ENCODE measurements at places on chromosomes 4 and X.
A peak's percentile ranks its signal among the peaks of the same experiment; 100 is the strongest.

GRCh38 chrX:3541336-3541735 is 172.1 kb downstream of the PRKX start:
- DNase-seq, result no peak

DNA sequence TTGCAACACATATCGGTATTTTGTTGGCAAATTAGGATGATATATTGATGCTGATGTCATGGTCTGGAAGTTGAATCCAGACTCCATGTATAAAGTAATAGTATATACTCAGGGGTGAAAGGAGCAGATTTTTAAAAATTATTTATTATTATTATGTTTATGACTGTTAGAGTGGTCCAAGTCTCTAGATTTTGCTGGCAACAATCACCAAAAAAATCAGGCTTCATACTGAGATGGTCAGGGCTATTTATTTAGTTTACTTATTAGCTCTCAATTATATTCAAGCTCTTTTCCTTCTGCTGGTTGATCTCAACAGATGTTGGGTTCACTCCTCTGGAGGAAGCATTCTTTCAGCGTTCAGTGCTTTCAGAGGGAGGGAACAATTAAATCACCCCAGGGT is 73.9 kb upstream of the VCX3B start:
- DNase-seq, result no peak

DNA sequence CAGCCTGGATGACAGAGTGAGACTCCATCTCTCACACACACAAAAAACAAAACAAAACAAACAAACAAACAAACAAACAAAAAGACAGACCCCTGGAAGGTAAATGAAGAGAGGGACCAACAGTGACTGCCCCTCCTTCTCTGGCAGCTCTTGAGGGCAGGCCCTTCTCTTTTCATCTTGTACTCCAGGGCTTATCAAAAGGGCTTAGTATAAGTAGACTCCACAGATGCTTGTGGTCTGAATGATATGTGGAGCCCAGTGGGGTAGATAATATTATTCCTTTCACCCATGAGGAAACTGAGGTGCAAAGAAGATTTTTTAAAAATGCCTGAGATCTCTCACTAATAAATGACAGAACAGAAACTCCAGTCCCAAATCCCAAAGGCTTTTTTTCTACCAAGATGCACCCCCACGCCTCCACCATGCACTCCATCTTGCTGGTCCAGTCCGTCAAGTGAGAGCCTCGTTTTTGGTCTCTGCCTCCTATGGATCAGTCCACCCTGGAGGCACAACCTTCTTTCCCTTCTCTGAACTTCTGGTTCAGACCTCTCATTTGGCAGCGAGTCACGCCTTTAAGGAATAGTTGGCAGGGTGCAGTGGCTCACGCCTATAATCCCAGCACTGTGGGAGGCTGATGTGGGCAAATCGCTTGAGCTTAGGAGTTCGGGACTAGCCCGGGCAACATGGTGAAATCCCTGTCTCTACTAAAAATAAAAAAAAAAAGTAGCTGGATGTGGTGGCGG is 17.0 kb upstream of the CHRNA9 start:
- no peak for DNase-seq

GRCh38 chr4:123480706-123481418 is 84.3 kb downstream of the SPRY1 start:
- no peak for DNase-seq

DNA sequence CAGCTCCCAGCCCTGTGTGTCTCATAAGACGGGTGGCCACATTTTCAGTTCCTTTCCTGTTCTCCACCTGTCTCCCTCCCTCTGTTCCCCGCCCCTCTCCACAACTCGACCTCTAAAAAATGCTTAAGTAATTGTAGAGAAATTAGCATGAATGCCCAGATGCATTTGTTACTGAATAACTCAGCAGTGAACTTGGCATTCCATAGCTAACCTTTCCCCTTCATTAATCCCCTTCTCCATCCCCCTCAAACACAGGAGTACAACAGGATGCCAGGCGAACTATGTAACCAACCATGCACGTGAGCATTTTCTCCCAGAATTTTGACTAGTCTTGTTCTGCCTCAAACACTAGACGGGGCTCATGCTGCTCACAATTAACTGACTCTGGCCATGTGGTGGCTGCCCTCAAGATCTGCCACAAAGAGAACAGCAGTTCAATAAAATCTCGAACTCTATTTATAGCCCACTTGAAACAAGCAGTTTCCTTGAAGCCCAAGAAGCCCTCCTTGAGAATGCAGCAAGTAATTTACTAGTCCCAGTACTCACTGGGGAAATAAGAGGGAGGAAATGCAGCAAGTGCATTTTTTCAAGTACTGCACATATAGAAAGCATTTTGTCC is 351.2 kb downstream of the ARHGAP24 start:
- DNase-seq, result peak; percentile 73

- DNase-seq, result no peak
Measured at GRCh38 chrX:10160211-10160610, 3.4 kb downstream of the CLCN4 start.

DNA sequence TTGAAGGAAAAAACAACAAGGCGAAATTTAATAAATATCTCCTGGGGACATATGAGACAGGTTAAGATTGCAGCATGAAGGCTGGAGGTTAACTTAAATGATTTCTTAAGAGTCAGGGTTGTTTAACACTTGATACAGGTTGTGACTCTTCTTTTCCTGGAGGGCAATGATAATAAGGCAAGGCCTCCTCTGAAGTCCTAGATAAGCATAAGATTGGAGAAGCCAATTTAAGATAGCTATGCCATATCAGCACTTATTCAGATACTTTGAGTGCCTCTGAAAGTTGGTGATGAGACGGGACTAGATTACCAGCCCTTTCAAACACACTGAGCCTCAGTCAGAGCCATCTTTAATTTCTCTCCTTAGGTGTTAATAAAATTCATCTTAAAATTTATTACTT is 350.8 kb downstream of the FBXO8 start:
- DNase-seq, result no peak

GRCh38 chr4:94339779-94340178 is 2.9 kb downstream of the HPGDS start:
- no peak for DNase-seq

DNA sequence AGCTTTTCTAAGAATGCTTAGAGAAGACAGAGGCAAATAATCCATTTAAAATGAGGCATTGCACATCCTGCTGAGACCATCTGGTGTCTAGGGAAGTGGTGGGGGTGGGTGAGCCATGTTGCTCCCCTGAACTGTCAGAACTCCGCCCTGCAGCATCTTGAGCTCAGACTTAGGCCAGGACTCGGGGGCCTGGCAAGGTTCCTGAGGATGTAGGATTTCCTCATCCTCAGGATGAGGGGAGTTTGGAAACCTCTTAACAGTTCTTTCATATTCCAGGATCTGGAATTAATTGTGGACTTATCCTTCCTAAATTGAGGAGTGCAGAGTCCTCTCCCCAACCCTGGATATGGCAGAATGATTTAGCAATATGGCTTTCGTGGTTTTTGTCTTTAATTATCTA is 6.6 kb downstream of the TLL1 start:
- no peak for DNase-seq

DNA sequence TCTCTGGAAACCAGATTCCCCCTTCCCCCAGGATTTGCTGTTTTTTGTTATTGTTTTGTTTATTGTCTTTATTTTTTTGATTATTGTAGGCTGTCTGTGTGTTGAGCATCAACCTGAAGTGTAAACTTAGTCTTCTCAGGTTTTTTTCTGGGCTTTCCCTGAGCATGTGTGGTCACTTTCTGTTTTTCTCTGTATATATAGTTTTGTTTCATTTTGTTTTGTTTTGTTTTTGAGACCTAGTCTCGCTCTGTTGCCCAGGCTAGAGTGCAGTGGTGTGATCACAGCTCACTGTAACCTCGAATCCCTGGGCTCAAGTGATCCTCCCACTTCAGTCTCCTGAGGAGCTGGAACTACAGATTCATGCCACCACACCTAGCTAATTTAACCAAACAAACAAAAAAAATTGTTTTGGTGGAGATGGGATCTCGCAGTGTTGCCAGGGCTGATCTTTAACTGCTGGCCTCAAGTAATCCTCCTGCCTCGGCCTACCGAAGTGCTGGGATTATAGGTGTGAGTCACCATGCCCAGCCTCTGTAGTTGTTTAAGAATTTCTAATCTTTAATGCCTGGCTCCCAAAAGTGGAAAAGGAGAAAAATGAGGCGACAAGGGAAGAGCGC is 9.1 kb downstream of the IL13RA1 start:
- DNase-seq, result no peak

DNA sequence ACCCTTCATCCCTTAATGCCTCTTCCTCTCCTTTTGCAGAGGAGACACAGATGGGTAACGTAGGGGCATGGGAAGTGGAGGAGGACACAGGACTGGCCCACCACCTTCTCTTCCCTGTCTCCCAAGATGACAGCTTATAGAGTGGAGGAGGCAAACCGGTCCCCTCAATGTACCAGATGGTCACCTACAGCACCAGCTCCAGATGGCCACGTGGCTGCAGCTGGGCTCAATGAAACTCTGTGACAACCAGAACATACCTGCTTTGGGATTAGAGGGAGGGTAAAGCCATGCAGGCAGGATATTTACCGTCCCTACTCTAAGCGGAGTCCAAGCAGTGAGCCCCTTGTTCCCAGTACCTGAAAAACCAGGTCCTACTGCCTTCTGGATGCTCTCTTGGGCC is 7.5 kb upstream of the KLHL15 start:
- no peak for DNase-seq

- no peak for DNase-seq
Measured at GRCh38 chr4:36218121-36218520, 26.2 kb downstream of the ARAP2 start.

GRCh38 chr4:39994406-39994805 is 16.7 kb upstream of the PDS5A start:
- DNase-seq, result no peak

DNA sequence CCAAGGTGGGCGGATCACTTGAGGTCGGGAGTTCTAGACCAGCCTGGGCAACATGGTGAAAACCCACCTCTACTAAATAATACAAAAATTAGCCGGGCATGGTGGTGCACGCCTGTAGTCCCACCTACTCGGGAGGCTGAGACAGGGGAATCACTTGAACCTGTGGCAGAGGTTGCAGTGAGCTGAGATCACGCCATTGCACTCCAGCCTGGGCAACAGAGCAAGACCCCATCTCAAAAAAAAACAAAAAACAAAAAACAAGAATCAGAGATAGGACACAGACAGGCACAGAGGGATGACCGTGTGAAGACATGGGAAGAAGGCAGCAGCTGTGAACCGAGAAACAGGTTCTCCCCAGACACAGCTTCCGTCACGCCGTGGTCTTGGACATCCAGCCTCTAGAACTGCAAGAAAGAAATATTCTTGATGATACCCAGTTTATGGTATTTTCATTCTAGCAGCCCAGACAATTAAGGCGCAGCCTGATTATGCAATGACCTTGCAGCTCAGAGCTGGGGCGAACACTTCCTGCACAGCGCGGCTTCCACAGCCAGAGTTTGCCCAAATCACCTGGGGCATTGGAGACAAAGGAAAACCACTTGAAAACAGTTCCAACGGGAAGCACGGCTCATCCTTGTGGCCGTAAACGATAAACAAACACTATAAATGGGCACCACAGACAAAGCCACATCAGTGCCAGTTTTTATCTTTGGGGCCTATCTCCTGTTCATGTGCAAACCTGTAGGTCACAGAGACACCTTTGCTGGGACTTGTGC is 4.2 kb upstream of the ARSD start:
- no peak for DNase-seq

DNA sequence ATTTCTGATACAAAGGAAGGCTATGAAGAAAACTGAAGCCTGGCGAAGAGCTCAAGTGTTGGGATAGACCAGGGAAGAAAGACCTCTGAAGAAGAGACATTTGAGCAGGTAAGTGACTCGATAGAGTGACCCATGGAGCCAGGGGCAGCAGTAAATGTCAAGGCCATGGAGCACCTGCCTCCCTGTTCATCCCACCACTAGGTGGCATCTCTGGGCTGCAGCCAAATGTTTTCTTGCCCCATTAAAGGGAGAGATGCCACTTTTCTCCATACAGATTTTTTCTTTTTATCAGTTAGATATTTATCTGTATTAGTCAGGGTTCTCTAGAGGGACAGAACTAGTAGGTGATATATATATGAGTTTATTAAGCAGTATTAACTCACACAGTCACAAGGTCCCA is 4.9 kb upstream of the ZNF81 start:
- peak; percentile 79 for DNase-seq

GRCh38 chr4:18291981-18292380 is 270.4 kb upstream of the LCORL start:
- DNase-seq, result no peak

DNA sequence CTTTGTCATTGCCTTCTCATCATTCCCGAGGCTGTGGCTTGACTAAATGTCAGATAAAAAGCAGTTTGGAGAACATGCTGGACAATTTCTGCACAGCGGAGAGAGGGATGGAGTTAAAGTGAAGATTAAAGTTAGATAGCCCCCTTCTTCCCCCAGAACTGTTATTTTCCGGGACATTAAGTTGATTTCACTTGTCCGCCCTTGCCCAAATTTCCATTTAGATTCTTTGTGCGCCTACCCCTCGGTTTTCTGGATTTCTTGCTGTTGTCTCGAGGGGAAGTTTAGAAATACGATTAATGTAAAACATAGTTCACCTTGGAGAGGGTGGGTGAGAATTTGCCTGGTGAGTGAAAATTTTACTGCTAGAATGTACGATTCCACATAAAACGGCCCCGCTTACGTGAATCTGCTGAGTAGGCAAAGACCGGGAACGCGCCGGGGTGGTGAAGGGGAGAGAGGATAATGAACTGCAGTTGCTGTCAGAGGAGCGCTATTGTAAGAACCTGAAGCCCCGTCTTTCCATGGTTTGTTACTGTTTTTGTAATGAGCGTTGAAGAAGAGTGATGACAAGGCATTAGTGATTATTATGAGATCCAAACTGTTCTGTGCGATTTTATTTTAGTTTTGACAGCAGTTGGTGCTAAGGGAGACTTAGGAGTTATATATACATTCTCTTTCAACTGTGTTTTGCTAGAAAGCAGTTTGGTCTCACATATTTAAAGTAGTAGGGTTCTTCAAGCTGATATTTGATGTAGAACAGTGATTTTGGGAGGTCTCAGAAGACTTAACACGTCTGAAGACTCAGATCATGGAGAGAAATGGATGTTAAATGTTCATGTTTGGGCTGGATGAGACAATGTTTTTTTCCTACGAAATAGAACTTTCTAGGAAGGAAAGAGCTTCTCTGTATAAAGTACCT is 73.0 kb downstream of the AFF1 start:
- peak; percentile 59 for DNase-seq

GRCh38 chr4:77174426-77174825 is 17.4 kb downstream of the CCNG2 start:
- no peak for DNase-seq

GRCh38 chr4:168501407-168501806 is 4.6 kb downstream of the PALLD start:
- DNase-seq, result no peak

GRCh38 chr4:79030973-79031372 is 91.7 kb upstream of the PAQR3 start:
- no peak for DNase-seq

DNA sequence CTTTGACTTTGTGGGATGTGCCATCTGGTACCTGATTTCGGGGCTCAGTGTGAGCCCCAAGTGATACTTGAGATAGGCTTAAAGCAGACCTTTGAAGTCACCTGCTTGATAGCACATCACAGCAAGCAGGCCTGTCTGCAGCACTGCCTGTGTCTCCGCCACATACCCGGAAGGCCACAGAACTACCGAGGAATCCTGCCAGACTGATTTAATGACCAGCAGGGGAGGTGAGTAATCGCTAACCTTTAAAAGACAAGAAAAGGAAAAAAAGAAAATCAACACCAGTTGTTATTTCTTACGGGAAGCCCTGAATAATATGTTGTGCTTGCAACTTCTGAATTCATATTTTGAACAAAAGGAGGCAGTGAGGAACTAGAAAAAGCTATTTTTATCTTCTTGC is 6.8 kb downstream of the PTCHD1 start:
- no peak for DNase-seq

Measured in HAP-1 (cell line).